Activated naive CD8-positive, alpha-beta T cell treated with anti-CD3 and anti-CD28 coated beads for 36 hours (primary cell): ENCODE measurements at places on chromosomes 3 and 15. TPM values are rescaled to one million over a fixed set of nuclear protein-coding genes. Genes with fewer than 3 reads are reported as not detected.

UCN2 gene
- total RNA-seq: not detected

APOD gene
- not detected for total RNA-seq

GOLGA8N gene
- total RNA-seq: 4.0 TPM

RASGRF1 gene
- total RNA-seq: not detected

CCR4 gene
- total RNA-seq: 8.1 TPM

RTP3 gene
- total RNA-seq: not detected

FEM1B gene
- total RNA-seq: 44.1 TPM

LEKR1 gene
- 2.4 TPM for total RNA-seq

CSTA gene
- total RNA-seq: not detected

C3orf49 gene
- total RNA-seq: not detected

DNA sequence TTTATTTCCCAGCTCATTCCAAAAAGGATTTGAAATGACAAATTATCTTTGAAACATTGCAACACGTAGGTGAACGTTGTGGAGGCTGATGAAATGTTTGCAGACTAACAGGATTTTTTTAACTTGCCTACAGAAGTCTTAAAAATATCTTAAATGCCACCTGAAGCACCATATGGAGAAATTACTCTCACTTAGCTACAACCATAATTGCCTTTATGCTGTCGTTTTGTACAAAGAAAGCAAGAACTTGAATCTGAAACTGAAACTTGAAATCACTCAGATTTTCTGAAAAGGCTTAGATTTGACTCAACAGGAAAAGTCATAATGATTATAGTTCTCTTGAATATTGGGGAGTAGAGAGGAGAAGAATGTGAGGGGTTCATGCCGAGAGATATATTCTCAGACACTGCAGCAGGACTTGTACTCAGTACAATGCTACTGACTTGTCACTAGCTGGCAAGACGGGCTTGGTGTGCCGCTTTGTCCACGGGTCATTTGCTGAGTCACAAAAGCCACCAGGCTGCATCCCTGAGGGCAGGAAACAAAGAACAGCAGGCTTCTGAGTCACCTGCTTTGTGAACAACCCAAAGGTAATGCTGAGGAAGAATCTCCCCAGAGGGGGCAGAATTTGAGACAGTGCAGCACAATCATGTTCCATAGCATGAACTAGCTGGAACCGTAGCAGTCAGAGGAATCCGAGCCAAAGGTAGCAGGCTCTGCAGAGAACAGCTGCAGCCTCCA lies 7.1 kb upstream of the FMN1 start:
- DNase-seq: peak; percentile 52
- peaks cover 18% of the 10 kb centered on the region for H3K27me3 ChIP-seq
- H3K4me1 ChIP-seq: peaks cover 22% of the 10 kb centered on the region
- peak overlapping the region; percentile 29 for H3K4me3 ChIP-seq
- H3K27ac ChIP-seq: peak overlapping the region; percentile 60

DNA sequence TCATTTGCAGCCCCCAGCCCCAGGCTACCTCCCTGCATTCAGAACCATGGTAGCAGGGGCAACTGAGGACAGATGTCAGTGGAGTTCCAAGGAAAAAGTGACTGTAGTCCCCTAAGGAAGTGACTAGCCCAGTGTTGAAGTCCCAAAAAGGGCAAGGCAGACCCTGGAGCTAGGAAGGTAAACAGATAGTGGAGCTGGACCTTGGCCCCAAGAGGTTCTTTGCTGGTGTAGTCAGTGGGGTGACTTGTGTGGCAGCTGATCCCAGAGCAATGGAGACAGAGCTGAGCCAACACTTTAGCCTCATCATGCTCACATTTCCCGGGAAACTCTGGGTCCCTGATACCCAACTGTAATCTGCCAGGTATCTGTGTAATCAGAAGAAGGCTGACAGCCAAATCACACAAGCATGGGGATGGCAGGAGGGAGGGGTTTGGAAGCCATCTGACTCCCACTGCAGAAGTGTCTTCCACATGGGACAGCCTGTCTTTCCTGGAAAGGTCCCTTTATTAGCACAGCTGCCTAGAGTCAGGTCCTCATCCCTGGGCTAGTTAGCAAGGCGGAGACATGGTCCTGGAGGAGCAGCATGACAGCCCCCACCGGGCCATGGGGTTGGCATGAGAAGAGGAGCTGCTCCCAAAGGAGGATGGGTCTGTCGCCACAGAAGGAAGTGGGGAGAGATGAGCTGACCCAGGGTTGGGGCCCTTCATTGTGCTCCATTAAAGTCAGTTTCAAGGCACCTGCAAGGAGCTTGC lies 39.8 kb downstream of the PXYLP1 start:
- no peak overlapping the region for H3K27ac ChIP-seq
- no peak for DNase-seq
- H3K36me3 ChIP-seq: no peaks in the 10 kb centered on the region
- no peaks in the 10 kb centered on the region for H3K27me3 ChIP-seq
- no peak overlapping the region for H3K4me3 ChIP-seq

DNA sequence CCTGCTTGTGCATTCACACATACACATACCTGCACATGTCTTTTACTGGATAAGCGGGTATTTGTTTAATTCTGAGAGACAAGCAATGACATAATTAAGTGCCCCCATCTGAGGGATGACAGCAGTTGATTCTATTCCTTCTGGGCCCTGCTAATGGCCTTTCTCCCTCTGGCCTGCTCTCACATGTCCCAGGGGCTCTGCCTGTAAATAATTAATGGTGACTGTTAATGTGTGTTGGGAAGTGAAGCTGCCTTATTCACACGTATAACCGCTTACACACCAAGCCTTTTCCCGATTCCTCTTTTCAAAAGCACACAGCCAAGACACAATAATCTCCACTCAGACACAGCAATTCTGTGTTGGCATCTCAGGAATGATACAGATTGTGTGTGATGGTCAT lies 47.8 kb downstream of the LRRK1 start:
- no peak overlapping the region for H3K27ac ChIP-seq
- no peak for DNase-seq
- no peaks in the 10 kb centered on the region for H3K4me1 ChIP-seq

DNA sequence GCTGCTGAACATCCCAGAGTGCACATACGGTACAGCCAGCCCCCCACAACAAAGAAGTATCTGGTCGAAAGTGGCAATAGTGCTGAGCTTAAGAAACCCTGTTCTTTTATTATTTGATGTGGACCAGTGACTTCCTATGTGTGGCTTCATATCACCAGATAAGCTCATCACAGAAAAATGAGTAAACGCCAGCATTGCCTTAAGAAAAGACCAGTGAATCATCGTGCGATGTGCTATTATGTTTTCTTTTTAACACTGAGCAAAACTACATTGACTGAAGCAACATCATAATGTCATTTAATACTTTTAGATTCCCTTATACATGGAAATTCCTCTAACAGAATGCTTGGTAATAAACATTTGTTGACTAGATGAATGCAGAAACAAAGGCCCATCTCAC lies 45.2 kb upstream of the ARRDC4 start:
- no peak overlapping the region for H3K4me3 ChIP-seq
- H3K27ac ChIP-seq: no peak overlapping the region
- no peaks in the 10 kb centered on the region for H3K36me3 ChIP-seq
- H3K4me1 ChIP-seq: no peaks in the 10 kb centered on the region
- H3K27me3 ChIP-seq: peaks cover 28% of the 10 kb centered on the region

DNA sequence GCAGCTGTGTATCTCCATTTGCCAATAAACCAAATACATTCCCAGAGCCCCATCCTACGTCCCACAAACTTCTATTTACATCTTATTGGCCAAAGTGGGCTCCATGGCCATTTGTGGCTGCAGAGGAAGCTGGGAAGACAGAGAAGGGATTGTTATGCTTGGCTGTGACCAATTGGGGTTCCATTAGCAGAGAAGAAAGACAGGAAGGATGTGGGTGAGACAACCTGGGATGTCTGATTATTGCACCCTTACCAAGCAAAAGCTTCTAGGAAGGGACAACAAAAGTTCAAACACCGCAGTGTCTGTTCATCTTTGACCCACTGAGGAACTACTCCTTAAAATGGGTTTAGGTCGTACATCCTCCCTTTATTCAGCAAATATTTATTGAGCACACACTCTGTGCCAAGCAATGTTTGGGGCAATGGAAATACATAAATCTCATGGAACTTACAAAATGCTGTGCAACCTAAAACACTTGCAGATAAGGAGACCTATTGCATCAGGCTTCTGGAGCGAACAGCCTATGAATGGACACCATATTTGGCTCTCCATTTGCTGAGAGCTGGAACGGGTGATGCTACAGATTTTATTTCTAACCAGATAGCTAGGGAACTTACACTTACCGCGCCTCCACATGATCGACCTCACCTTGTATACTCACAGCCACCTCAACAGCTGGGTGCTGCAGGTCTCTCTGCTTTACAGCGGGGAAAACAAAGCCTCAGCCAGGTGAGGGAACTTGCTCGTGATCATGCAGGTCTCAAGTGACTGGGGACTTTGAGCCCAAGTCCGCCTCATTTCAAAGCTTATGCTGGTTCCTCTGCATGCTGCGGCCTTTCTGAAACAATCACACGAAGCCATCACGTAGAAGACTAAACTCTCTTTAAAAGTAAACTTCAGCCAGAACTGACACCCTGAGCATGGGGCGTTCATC lies 21.4 kb upstream of the NR2E3 start:
- no peak overlapping the region for H3K27ac ChIP-seq
- no peaks in the 10 kb centered on the region for H3K4me1 ChIP-seq
- no peaks in the 10 kb centered on the region for H3K36me3 ChIP-seq
- H3K4me3 ChIP-seq: no peak overlapping the region

- no peaks in the 10 kb centered on the region for H3K27me3 ChIP-seq
- no peaks in the 10 kb centered on the region for H3K4me1 ChIP-seq
- H3K27ac ChIP-seq: no peak overlapping the region
- no peaks in the 10 kb centered on the region for H3K36me3 ChIP-seq
- no peak overlapping the region for H3K4me3 ChIP-seq
These were observed 153.3 kb downstream of the EPHA3 start for GRCh38 chr3:89260721-89261120.

- peaks cover 7% of the 10 kb centered on the region for H3K4me1 ChIP-seq
- H3K27ac ChIP-seq: no peak overlapping the region
- DNase-seq: no peak
- no peak overlapping the region for H3K4me3 ChIP-seq
- H3K27me3 ChIP-seq: no peaks in the 10 kb centered on the region
These were observed 128.8 kb upstream of the LMOD3 start for GRCh38 chr3:69251078-69251805.

DNA sequence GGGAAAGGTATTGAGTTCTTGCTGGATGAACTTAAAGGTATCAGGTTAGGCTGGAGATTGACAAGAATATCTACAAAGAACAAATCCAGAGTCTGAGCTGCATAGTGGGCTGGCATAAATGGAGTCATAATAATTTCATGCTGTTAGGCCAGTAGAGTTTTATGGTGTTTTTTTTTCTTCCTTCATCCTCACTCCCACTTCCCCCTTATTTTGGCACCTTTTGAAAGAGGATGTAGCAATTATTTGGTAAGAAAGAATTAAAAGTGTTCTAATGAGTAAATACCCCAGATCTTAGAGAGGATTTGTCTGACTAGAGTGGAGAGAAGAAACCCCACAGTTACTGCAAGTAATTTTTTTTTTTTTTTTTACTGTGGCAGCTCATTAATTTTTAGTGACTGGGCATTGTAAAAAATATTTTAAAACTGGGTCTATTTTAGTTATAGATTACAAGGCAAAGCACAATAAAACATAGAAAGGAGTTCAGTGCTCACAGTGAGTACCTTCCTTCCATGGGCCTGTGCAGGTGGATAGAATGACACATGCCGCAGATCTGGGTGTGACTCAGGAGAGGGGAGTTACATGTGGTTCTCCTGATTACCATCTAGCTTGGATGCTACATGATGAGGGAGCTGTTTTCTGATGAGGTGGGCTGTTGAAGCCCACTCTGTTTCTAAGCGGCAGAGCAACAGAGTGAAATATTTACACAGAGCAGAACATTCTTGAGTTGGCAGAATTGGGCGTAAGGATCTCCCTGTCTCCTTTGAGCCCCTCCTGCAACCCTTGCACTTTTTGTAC lies 5.3 kb downstream of the EDEM1 start:
- peak; percentile 52 for DNase-seq
- H3K27me3 ChIP-seq: no peaks in the 10 kb centered on the region
- peak overlapping the region; percentile 95 for H3K27ac ChIP-seq
- peaks cover 67% of the 10 kb centered on the region for H3K4me1 ChIP-seq

DNA sequence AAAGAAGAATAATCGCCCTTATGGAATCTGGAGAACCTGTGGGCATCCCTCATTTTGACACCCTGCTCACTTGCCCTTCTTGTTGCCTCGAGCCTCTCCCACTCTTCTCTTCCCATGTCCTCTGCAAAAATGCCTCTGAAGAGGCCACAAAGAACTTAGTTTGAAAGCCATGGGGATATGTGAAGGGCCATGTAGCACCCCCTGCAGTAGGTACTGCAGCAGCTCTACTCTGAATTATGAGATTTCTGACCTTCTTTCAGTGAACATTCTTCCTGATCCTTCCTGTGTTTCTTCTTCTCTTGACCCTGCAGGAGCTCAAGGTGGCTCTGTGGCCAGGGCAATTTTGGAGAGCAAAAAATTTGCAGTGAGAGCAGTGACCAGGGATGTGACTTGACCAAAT lies 30.4 kb upstream of the TRA2B start:
- DNase-seq: no peak
- no peaks in the 10 kb centered on the region for H3K36me3 ChIP-seq

GRCh38 chr15:62248277-62248984 lies 83.3 kb upstream of the C2CD4B start:
- H3K27me3 ChIP-seq: peaks cover 6% of the 10 kb centered on the region
- no peaks in the 10 kb centered on the region for H3K4me1 ChIP-seq
- no peak for DNase-seq
- H3K36me3 ChIP-seq: no peaks in the 10 kb centered on the region
- H3K27ac ChIP-seq: no peak overlapping the region
- no peak overlapping the region for H3K4me3 ChIP-seq

- H3K27ac ChIP-seq: no peak overlapping the region
- no peak overlapping the region for H3K4me3 ChIP-seq
- peaks cover 9% of the 10 kb centered on the region for H3K36me3 ChIP-seq
- H3K4me1 ChIP-seq: peaks cover 19% of the 10 kb centered on the region
- no peak for DNase-seq
These were observed 3.3 kb downstream of the MRPS11 start for GRCh38 chr15:88470625-88471372.
